ENCODE measurements at places on chromosomes 7 and 10.

DNA sequence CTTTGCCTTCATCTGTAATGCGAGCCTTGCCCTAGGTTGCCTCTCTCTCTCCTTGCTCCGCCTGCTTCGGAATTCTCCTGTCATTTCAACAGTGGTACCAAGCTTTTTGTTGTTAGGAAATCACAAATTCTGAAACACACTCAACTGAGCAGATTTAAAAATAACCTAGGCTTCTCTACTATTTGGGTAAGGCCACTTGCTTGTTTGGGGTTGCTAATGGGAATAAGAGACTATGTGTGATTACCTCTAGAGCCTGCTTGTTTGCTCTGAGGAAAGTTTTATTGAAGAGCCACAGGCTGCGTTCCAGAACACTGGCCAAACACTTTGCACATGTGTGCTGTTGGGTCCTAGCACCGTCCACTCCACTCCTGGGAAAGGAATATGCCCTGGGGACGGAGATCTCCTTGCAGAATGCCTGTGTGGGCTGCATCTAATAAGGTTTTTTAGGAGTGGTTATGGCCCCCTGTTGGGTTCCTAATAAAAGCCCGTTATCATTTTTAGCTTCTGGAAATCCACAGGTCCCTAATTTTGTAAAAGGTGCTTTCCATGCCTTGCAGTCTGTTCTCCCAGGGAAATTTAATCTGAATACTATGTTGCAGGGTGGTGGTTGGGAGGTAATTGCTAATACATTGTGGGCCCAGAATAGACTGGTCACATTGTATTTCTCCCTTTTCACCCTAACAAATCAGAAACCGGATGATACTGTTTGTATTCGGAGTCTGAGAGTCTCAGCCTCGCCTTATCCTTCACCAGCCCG, 68.7 kb upstream of the KLF6 start:
- no peak for DNase-seq

GRCh38 chr10:47123716-47124288, 176.2 kb upstream of the GDF10 start:
- no peak for DNase-seq

DNA sequence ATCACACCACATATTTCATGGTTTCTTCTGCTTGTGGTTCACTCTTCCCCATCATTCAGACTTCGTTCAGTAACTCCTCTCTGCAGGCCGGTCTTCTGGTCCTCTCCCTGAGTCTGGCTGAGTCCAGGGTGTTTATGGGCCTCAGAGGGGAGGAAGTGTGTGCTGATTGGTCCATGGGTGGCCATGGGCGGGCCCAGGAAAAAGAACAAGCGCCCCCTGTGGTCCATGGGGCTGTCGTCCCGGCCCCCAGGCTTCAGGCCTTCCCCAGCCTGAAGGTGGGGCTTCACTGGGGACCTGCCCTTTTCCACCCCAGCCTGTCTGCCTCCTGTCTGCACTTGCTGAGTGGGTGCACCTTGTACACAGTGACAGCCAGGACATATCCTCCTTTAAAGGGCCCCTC, 123.7 kb downstream of the VIPR2 start:
- no peak for DNase-seq

- no peak for DNase-seq
Observed at GRCh38 chr10:44207160-44207559, 177.7 kb downstream of the CXCL12 start.

- no peak for DNase-seq
Observed at GRCh38 chr10:62261666-62262065, 7.0 kb downstream of the RTKN2 start.

- no peak for DNase-seq
Observed at GRCh38 chr7:102152672-102153598, 133.7 kb upstream of the SH2B2 start.

DNA sequence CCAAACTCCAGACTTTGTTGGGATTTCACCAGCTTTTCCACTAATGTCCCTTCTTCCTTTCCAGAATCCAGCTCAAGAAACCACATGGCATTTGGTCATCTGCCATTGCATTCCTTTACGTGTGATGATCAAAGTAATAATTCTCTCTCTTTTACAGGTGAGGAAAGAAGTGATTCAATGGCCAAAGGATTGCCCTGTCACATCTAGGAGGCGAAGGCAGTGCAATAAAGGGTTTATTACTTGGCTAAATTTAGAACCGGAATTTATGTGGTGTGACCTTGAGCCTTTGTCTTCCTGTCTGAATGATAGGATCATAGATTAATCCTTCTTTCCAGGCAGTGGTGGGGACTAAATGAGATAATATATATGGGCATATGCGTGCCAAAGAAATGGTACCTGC, 58.3 kb upstream of the COBL start:
- DNase-seq: no peak

GRCh38 chr10:4514445-4515108, 311.4 kb upstream of the AKR1E2 start:
- DNase-seq: peak; percentile 96

GRCh38 chr7:52472006-52472620, 563.3 kb upstream of the POM121L12 start:
- DNase-seq: no peak

DNA sequence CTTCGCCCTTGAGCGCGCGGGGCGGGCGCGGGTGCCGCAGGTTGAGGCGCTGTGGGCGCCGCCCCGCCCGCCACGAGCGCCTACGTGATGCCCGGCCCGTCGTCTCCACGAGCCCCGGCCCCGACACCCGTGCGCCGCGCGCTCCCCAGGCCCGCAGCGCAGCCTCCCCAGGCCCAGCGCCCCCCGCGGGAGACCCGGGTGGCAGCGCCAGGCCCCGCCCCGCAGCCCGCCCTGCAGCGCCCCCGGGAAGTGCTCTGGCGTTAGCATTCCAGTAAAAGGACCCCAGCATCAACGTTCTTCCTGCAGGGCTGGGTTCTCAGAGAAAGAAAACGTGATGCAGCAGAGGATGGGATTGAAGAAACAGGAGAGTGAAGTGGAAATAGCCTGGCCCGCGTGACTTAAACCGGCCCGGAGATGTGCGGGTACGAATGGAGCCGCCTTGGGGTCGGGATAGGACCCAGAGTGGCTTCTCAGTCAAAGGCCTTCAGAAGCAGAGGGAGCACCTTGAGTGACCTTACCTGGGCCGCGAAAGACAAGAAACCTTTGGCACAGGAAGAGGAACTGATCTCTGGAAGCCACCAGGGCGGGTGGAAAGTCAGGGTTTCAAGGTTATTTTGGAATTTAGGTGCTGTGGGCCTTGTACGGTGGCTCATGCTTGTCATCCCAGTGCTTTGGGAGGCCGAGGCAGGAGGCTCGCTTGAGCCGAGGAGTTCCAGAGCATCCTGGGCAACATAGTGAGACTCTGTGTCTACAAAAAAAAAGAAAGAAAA, 1.8 kb downstream of the PFKP start:
- DNase-seq: peak; percentile 11

- no peak for DNase-seq
Observed at GRCh38 chr7:80827239-80827633, 91.6 kb downstream of the SEMA3C start.

DNA sequence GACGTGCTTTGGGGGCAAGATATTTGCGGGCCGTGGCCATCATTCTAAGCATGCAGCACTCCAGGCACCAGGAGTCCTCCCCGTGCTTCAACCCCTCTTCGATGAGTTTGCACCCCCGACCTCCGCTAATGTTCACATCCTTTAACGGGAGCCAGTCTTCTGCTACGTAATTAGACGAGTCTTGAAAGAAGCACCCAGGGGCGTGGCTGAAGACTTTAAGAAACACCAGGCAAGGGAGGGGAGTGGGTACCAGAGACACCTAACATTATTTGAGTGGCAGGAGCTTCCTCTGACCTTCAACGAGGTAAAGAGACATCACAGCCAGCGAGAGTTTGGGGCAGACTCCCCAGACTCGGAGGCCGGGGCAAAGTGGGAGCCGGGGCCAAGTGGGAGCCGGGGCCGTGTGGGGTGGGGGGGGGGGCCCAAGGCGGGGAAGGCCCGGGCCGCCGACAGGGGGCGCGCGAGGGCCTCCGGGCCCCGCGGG, 31.1 kb upstream of the TOMM7 start:
- DNase-seq: peak; percentile 54

DNA sequence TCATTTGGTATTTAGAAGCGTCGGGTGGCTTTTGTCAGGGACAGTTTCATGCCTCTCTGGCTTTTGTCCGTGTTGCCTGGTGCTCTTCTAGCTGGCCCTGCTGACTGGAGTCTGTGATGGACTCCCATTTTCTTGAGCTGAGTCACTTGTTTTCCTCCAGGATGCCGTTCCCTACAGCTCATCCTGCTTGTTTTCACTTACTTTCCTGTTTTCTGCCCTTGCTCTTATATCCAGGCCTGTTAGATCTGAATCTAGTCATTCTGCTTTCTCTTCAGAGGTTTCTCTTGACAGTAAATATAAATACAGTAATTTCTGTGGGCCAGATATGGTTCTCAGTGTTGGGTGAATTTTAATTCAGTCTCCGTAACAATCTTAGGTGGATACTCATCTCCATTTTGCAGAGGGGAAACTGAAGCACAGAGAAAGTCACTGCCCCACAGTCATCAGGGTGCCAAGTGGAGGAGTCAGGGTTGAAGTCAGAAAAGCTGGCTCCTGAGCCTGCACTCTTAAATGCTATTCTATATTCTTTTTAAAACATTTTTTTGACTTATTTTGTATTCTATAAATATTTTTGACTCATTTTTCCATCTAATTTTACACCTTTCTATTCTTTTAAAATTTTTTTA, 85.4 kb downstream of the CCNY start:
- no peak for DNase-seq

DNA sequence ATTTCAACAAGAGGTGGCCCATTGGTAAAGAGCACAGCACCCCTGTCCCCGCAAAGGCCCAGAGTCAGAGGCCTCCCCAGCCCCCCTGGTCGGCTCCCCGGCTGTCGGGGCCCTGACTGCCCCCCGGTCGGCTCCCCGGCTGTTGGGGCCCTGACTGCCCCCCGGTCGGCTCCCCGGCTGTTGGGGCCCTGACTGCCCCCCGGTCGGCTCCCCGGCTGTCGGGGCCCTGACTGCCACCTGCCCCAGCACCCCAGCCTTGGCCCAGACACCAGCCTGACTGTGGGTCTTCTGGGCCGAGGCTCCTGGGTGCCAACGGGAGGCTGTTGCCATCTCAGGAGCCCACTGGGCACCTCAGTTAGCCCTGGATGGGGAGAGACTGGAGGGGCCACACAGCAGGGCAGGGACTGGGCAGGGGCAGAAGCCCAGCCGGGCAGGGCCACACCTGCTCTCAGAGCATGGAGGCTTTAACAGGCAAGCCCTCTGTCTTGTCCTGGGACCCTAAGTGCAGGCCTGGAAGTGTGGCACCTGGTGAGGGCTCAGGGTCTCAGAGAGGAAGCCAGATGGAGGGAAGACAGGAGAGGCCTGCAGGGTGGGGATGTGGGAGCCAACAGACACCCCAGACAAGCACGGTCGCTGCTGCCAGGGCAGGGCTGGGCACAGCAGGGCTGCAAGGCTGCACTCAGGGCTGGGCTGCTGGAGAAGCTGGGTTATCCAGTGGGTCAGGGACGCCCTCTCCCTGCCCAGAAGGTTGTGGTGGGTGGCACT, 56.5 kb downstream of the JAKMIP3 start:
- no peak for DNase-seq

- no peak for DNase-seq
Observed at GRCh38 chr10:59908808-59909143, 2.4 kb upstream of the CCDC6 start.

DNA sequence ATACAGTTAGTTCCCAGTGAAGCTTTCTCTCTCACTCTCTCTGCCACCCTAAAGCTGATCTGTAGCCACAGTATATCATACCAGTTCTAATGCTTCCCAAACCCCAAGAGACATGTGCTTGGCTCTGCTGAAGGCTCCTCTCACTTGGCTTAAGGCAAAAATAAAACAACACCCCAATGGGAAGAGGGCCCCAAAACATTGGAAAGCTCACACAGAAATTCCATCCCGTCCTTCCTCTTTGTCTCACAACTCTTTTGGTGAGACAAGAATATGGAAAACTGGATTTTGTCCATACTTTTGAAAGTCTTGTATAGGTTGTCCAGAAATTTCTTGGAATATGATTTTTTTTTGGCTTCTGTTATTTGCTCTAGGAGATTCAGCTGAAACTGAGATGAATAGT, 56.1 kb upstream of the WNT16 start:
- no peak for DNase-seq

DNA sequence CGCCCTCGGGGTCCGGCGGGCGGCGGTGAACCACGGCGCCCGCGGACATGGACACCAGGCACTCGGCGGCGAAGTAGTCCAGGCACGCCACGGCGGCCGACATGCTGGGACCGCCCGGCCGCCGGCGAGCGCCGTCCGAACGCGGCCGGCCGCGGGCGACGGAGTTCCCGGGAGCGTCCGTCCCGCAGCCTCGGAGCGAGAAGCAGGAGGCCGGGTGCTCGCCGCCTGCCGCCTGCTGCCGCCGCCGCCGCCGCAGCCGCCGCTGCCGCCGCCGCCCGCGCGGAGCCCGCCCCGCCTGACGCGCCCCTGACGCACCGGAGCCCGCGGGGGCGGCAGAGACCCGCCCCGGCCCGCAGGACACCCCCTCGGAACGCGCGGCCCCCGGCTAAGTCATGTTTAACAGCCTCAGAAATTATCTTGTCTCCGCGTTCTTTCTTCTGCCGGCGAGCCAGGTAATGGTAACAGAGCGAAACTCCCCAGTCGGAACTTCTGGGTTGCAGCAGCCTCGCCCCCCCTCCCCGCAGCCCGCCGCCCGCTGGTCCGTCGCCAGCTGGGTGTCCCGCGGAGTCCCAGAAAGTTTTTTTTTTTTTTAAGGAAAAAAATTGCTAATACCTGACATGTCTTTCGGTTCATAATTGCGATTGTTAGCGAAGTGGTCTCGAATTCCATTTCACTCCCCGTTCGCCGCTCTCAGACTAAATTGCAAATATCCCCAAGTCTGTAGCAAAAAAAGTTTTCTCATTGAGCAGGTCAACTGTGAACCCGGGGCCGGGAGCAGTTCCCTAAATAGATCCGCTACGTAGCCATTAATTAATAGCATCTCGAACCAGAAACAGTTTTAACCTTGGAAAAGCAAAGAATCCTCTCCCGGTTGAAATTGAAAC, at the start of gene KLF14:
Gene KLF14 (minus strand): TSS at position 277 of the 884 bp plus-strand sequence. CDS start 174 bp downstream, at position 103.
- DNase-seq: no peak

- DNase-seq: no peak
Observed at GRCh38 chr7:108285003-108285368, 154.8 kb upstream of the LAMB4 start.

DNA sequence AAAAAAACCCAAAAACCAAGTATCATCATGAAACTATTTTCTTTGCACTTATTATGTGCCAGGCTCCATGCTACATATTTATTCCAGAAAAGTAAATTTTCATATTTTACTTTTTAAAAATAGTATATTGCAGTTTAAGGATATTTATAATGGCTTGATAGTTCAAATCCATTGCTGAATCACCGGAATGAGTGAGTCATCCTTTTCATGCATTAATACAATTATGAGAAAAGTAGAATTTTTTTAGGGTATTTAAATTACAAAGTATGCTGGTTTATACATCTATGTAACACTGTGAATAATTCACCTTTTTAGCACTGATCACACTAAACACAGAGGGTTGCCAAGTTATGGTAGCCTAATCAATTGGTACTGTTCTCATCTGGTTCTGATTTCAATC, 54.3 kb downstream of the SLC16A9 start:
- no peak for DNase-seq

GRCh38 chr7:2516194-2516555, 3.4 kb upstream of the LFNG start:
- no peak for DNase-seq
